NCI-H510A (cell line): ENCODE measurements at places on chromosomes 2 and 18.

DNA sequence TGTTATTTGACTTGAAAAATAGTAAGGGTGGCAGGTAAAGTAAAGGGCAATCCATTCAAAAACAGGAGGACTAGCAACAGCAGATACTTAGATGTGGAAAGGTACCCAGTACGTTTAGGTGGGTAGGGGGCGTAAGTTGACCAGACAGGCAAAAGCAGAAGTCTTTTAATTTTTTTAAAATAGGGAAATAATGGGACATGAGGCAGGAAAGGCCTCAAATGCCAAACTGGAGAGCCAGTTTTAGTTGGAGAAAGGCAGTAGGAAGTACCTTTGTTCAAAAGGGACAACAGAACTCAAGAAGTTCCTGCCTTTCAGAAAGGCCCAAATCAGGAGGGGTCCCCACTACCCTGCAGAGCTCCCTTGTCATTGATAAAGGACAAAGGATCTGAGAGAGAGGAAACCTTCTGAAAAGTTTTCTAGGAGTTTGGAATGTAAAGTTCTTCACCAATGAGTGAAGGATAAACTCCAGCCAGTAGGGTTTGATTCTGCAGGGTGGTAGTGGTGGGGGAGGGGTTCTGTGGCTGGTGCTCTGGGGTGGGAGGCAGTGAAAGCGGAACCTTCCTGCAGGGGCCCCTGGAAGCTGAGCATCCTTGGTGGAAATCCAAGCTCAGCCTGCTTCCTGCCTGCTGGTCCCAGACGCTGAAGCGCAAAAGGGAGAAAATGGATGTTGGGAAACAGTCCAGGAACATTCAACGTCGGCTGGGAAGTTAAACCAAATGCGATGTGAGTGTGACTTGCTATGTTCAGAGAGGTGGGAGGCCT is 40.1 kb downstream of the TMEM17 start:
- DNase-seq = no peak

GRCh38 chr2:143728498-143728897 is 599.3 kb downstream of the ARHGAP15 start:
- DNase-seq = no peak

DNA sequence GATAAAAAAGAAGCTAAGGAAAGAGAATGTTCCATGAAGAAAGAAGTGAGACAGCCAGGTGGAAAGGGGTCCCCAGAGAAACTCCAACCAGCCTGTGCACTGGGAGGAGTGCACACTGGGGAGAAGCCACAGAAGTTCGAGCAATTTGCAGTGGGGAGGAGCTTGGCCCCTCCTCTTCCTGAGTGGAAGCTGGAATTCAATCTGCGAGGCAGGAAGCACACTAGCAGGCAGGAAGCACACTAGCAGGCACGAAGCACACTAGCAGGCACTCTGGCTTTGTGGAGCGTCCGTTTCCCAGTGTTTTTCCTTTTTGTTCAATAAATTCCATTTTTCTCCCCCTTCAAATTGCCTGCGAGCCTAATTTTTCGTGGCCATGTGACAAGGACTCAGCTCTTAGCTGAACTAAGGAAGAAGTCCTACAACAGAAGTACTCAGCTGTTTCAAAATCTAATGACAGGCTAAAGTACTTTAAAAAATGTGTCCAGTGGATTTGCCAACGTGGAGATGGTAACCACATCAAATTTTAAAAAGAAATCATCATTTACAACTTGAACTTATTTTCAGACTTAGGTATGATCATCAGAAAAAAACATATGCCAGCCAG is 21.4 kb upstream of the SPIRE1 start:
- no peak for DNase-seq

- no peak for DNase-seq
These were observed 332.8 kb upstream of the MAP2 start for GRCh38 chr2:209091056-209091455.

- DNase-seq = no peak
These were observed 180.3 kb downstream of the ANKRD44 start for GRCh38 chr2:197130318-197130717.

GRCh38 chr2:96540136-96540535 is 3.6 kb downstream of the ARID5A start:
- no peak for DNase-seq

GRCh38 chr2:120576509-120577474 is 158.9 kb upstream of the GLI2 start:
- DNase-seq = no peak

- no peak for DNase-seq
These were observed 50.7 kb downstream of the STRN start for GRCh38 chr2:36915627-36916026.

GRCh38 chr2:106127282-106127771 is 66.8 kb downstream of the UXS1 start:
- no peak for DNase-seq

DNA sequence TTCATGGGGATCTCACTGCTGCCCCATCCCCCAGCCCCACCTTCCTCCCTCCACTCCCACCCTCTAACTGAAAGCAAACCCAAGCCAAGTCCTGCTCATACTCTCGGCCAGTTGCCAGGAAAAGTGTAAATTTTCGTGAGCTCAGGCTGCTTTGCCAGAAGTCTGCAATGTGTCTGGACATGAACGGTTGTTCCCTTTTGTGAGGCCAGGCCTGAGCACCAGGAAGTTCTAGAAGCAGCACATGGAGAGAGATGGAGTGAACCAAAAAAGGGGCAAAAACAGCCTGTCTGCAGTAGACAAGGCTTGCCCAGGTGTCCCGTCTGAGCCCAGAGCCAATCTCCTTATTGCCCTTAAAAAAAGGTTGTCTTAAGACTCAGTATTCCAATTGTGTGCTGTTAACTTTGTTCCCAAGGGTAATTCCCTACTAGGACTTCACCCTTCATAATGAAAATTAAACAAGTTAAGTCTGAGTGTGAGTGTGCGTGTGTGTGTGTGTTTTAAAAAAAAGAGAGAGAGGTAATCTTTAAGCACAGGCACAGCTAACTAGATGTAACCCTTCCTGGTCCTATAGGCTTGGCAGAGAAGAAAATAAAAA is 247.1 kb downstream of the BCL11A start:
- no peak for DNase-seq

DNA sequence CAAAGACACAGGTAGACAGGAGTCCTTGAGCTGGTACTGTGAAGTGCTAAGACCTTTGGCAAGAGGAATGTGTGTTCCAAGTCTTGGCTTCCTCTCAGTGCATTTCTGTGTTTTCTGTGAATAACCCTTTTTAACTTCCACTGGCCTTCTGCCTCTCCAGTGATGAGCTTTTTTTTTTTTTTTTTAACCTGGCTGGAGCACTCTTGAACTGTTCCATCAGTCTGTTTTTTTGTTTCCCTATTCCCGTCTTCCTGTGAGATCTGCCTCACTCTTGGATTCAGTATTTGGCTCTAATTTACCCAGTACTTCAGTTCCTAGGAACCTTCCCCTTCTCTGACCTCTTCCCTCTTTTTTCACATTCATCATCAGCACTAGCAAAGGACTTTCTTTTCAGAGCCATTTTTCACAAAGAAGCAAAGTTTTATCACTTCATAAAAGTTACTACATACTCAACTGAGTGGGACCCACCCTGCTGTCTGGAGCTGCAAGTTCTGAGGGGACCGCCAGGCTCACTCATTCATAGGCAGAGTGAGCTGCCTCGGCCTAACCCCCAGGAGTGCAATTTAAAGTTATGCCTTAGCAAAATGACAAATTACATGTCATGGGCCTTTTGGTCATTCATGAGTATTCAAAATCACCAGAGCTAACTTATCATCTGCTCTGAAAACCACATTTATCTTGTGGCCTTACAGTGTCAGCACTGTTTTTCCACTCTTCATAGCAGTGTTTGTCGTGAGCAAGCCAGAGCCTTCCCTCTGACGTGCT is 126.9 kb upstream of the DAPL1 start:
- DNase-seq = no peak

DNA sequence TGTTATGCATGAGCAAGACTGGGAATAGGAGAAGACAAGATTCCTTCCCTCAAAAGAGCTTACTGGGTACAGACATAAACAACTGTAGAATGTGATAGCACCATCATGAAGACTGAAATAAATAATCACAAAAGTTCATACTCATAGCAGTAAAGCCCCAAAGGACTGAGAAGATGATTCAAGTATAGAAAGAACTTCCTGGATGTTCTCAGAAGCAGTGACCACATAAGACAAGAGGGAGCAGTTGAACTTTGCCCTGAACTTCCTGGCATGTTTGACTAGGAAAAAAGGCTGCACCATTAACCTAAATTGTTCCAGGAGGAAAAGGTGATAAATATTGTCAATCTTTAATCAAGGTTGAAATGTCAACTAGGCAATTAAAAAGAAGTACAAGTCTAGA is 57.8 kb upstream of the CCDC141 start:
- no peak for DNase-seq

DNA sequence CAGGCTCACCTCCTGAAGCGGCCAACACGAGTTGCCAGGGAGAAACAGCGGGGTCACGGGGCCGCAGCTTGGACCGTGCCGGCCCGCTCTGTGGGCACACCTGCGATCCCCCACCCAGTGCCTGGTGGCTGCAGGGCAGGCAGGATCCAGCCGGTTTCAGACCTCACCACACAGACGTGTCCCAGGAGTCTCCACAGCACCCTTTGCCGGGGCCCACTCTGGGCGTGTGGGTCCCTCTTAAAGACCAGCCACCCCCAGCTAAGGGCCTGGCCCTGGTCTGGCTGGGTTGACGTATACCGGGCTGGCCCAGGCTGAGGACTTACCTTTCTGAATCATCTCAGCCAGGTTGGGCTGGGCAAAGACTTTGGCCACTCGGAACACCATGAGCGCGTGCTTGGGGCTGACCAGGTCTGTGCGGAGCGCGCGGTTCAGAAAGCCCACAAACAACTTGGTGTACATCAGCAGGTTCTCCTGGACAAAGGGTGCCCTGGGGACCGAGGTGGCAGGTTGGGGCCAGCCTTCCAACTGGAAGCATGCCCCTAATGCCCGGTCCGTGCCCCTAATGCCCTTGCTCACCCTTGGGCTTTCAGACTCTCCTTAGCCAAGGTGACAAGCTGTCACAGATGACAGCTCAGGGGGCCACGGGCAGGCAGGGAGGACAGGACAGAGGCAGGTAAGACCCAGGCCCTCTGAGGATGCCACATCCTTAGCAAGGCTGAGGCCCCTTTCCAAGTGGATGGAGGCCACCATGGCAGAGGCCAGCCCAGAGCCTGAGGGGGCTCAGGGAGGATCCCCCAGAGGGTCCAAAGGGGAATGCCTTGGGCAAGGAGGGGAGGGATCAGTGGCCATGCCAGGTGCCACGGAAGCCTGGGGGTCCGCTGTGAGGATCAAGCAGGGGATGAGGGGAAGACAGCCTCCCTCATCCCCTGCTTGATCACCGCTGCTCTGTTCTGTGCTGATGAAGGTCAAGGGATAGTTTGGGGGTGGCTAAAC is 10.2 kb upstream of the CCDC74B start:
- no peak for DNase-seq

GRCh38 chr18:74508821-74509225 is 12.7 kb downstream of the CNDP2 start:
- DNase-seq = no peak

DNA sequence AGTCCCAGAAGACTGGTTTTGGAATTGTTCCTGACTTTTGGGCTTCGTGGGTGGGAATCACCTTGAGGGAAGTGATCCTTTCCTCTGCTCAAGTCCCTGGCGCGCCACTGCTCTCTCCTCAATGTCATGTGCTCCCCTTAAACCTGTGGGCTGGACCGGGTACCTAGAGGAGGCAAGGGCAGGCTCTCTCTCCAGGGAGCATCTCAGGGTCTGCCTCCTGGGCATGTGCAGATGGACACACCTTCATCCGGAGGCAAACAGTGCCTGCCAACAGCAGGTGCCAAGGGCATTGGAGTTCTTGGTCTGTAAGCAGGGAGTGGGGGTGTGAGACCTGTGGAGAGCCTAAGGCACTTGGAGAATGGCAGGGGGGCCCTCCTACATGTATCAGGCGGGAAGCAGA is 142.6 kb downstream of the INHBB start:
- DNase-seq = no peak

DNA sequence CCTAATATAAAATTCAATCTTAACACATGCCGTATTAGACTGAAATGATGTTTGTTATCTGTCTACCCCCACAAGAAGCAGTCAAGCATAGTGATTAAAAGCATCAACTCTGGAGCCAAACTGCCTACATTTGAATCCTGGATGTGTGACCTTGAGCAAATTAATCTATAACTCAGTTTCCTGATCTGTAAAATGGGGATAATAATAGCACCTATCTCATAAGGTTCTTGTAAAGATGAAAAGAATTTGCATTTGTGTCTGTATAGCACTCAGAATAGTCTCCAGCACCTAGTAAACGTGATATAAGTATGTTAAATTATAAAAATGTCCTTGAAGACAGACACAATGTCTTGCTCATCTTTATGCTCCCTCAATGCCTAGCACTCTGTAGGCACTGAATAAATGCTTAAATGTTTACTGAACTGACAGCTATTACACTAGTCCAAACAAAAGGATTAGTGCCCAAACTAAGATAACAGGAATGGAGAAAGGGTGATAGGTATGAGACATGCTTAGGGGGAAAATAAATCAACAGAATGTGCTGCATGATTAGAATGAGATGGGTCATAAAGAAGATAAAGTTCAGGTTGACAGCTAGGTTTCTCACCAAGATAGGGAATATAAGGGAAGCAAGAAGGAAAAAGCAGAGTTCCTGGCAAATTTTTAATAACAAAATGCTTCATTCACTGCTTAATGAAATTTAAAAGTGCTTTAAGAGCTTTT is 180.6 kb downstream of the ATAD2B start:
- no peak for DNase-seq

- DNase-seq = no peak
These were observed 579 bp downstream of the STAT4 start for GRCh38 chr2:191150230-191150599.

DNA sequence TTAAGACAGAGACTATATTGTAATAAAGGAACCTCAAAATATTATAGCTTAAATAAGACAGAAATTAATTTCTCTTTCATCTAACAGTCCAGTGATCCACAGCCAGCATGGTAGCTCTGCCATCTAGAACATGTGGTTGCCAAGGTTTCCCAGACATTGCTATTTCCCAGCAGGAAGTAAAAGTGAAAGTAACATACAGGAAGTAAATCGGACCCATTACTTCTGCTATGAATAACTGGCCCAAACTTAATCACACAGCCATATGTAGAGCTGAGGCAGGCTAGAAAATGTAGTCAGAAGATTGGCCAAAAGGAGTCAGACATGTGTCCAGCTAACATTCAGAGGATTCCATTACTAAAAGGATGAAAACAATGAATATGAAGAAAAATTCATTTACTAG is 71.0 kb downstream of the NOL4 start:
- no peak for DNase-seq

DNA sequence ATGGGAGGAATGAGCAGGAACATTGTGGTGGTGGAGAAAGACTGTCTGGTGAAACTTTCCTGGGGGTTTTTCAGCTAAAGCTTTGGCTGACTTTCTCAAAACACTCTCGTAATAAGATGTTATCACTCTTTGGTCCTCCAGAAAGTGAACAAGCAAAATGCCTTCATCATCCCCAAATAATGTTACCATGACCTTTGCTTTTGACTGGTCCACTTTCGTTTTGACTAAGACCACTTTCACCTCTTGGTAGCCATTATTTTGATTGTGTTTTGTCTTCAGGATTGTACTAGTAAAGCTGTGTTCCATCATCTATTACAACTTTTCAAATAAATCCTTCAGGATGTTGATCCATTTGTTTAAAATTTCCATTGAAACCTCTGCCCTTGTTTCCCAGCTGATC is 103.2 kb downstream of the AKAIN1 start:
- DNase-seq = no peak
